ENCODE measurements at places on chromosomes 2 and 18.

- DNase-seq = no peak
Observed at GRCh38 chr2:160551259-160551658, 57.7 kb upstream of the RBMS1 start.

- no peak for DNase-seq
Observed at GRCh38 chr2:172088245-172089004, 3.1 kb downstream of the DLX1 start.

- DNase-seq = no peak
Observed at GRCh38 chr2:211611061-211611518, 927.5 kb downstream of the ERBB4 start.

GRCh38 chr18:39862341-39862740 lies 2092.7 kb upstream of the PIK3C3 start:
- DNase-seq = no peak

- DNase-seq = no peak
Observed at GRCh38 chr2:197851451-197851850, 47.1 kb downstream of the PLCL1 start.

GRCh38 chr2:234375176-234375880 lies 121.6 kb downstream of the ARL4C start:
- DNase-seq = no peak

GRCh38 chr2:201607568-201607967 lies 35.7 kb downstream of the TMEM237 start:
- no peak for DNase-seq

DNA sequence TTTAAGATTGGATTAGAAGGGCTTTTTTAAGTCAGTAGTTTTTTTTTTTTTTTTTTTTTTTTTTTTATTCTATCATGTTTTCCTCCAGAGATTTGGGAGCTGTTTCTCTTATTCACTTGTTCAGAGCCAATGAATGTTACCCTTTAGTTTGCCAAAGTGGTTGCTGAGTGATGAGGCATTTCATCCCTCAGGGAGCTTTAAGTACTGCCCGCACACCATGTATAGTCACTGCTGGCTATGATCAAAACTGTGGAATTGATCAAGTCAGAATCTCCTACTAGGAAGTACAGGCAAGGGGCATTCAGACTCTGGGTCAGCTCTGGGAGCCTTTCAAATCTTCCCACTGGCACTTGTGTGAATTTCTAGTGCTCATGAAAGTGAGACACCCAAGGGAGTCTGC lies 201.6 kb downstream of the IKZF2 start:
- no peak for DNase-seq

Measured in AG04450 (cell line).